Stimulated activated naive CD8-positive, alpha-beta T cell treated with anti-CD3 and anti-CD28 coated beads, Interleukin-15, Interleukin-2, amounts not matched to agents 100 U/mL and 50 U/mL, for 24 hours (primary cell): ENCODE measurements at places on chromosomes 1 and 21.

DNA sequence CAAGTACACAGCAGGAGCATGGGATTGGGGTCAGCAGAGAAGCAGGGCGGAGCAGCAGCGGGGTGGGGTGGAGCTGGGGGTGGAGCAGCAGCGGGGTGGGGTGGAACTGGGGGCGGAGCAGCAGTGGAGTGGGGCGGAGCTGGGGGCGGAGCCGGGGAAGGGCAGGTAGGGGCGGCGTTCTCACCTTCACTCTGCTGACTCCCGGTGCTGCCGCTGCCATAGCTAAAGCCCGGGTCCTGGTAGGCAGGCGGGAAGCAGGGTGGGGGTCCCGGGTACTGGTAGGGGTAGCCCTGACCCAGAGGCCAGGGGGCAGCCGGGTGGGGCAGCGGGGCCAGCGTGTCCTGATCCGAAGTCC is 6.7 kb downstream of the TAS1R3 start:
- peak; percentile 65 for DNase-seq

GRCh38 chr1:45998020-45998617 is 134.3 kb downstream of the PIK3R3 start:
- no peak for DNase-seq

DNA sequence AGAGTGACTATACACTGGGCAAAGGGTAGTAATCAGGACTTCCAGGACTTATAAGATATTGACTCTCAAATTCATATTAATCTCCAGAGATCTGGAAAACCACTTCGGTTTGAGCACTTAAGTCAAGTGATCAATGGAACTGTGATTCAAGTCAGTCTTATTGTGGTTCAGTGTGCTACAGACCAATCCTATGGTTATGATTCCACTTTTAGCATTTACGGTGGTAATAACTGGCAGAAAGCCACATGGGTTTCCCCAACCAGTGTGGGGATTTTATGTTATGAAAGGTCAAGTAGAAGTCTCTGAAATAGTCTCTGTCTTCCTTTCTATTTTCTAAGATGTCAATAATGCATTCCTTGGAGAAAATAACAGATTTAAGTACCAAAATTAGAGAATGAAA is 151.3 kb upstream of the NEGR1 start:
- no peak for DNase-seq

- no peak for DNase-seq
Observed at GRCh38 chr1:217274927-217275654, 355.8 kb downstream of the GPATCH2 start.

- peak; percentile 72 for DNase-seq
Observed at GRCh38 chr1:110339407-110340206, 430 bp downstream of the RBM15 start.

DNA sequence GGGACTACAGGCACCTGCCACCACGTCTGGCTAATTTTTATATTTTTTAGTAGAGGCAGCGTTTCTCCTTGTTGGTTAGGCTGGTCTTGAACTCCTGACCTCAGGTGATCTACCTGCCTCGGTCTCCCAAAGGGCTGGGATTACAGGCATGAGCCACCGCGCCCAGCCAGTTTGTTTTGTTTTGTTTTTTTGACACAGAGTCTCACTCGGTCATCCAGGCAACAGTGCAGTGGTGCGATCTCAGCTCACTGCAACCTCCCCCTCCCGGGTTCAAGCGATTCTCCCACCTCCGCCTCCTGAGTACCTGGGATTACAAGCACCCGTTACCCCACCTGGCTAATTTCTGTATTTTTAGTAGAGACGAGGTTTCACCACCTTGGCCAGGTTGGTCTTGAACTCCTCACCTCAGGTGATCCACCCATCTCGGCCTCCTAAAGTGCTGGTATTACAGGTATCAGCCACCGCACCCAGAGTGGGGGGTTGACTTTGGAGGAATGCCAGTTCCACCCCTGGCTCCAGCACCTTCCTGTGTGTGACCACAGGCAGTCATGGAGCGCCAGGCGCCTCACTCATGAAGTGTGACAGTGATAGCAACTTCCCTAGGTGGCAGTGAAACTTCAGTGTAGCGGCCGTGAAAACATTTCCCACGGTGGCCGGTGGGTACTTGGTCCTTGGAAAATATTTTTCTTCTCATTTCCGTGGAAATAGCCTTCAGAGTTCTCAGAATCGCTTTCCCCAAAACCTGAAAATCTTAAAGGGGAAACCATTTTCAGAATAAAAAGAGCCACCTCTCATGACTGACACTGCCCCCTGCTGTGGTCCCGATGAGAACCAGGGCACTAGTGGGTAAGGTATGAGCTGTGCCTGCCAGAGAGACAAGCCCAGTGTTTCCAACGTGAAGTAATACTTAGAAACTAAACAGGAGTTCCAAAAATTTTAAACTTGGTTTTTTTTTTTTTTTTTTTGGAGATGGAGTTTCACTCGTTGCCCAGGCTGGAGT is 48.6 kb downstream of the WDR4 start:
- DNase-seq: peak; percentile 41

DNA sequence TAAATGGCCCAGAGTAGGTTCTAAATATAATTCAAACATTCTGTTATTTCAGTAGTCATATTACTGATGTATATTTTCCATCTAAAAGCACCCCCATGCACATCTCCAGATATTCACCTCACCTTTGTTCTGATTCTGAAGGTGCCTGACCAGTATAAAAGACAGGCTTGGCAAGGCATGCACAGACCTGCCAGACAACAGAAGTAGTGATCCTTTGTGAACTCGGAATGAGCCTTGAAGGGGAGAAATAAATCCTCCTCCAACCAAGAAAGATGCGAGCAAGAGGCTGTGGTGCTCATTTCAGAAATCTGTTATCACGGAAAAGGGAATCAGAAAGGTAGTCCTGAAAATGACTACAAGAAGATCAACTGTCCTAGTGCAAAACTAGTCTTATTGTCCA is 287.3 kb downstream of the VAV3 start:
- DNase-seq: no peak

DNA sequence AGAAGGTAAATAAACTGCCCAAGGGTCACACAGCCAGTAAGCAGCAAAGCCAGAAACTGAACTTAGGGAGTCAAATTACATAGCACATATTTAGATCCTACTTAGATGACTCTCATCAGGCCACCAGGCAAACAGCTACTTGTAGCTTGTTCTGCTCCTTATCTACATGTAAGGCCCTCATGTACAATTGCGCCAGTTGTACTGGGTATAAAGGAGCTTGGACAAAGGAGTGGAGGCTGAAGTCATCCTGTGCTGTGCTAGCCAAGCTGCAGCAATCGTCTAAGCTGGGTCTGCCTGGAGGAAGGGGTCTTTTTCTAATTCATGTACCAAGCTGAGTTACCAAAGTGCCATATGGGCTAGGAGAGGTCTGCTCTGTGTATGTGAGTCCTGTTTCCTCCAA is 12.8 kb downstream of the ETNK2 start:
- no peak for DNase-seq

DNA sequence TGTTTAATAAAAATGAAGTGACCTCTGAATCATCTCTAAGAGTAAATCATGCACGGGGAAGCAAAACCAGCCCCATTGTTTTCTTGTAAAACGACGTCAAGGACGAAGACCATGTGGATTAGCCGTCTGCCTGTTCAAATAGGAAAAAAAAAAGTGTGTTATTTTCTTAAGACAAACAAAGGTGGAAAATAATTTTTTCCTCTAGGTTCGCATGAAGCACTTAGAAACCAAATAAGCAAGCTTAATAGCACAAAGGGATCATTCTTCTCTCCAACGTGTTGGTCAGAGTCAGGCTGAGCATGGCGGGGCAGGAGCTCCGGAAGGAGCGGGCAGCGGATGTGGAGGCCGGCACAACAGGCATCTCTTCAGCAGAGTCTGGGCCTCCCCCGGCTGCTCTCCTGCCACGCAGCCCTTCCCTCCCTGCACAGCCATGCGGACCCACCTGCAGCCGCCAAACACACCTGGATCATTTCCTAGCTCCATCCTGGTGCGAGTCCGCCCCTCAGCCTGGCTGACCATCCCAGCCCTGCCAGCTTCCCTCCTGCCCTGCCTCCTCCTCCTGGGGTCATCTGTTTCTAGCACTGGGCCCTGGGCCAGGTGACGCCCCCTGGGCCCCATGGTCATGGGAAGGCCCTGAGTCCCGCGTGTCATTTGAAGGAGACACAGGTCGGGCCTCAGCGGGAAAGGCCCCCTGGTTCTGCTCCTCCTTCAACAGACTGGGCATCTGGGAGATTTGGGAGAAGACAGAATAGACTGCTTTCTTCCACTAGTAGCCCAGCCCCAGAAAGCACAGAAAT is 40.2 kb downstream of the MX1 start:
- no peak for DNase-seq

- DNase-seq: no peak
Observed at GRCh38 chr1:54227891-54228310, 27.9 kb downstream of the MRPL37 start.

GRCh38 chr1:40014812-40015594 is 25.5 kb upstream of the CAP1 start:
- DNase-seq: no peak

- DNase-seq: no peak
Observed at GRCh38 chr1:53477651-53478501, 18.7 kb downstream of the DMRTB1 start.

DNA sequence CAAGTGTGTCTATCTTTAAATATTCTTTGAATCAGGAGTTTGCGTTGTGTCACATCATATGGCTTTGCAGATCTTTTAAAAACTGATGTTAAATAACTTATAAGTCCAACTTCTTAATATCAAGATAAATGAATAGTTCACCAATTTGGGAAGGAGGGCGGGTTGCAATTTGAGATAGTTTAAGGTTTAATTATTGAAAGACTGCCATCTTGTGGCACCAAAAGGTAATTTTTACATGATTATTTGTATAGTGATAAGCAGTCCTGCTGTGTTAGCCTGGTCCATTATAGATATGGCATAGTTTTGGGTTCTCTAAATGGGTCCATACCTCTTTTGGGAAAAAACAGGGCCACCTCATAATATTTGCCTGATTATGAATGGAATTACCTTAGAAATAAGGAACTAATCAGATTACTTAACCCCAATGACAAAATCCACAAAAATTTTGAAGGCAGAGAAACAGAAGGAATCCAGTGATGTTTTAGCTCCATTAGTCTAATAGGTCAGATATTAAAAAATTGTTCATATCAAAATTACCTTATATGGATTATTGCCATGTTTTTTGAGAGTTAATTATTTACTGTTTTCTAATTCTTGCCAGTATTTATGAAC is 64.3 kb downstream of the PRKAA2 start:
- DNase-seq: no peak

DNA sequence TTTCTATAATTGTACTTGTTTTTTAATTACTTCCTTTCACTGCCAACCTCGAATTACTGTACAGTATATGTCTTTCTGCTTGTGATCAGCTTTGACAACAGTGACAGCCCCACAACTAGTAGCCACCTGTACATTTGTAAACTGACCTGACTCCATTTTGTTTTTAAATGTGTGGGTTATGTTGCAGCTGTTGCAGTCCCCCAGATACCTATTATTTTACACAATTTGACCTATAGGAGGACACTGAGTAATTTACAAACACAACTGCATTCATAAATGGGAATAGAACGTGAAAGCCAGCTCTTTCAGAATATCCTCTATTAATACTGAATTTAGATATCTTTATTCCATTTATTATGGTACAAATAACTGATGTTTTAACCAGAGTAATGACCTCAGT is 2.5 kb upstream of the VAMP3 start:
- no peak for DNase-seq

GRCh38 chr1:208326033-208326432 is 81.8 kb upstream of the PLXNA2 start:
- DNase-seq: no peak

DNA sequence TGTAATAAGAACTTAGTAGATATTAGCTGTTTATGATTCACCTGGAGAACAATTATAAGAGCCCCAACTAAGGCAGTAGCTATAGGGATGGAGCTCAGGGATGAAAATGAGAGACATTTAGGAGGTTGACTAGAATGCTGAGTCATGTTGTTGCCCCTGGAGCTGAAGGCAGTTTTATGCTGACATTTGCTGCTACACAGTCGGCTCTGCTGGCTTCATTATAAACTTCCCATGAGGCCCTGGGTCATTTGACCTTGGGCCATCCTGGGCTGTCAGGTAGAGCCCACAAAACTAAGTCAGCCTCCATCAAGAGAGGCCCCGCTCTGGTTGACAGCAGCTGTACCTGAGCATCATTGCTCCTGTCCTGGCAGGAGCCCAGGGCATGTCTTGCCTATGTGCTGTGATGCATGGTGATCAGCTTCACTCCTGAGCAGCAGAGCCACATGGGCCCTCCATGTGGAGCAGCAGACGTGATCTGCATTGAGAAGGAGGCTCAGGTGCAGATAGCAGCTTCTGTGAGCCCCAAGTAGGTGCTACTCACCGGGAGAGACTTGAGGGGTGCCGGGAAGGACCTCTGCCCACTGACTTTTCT is 112.4 kb downstream of the TBX19 start:
- DNase-seq: no peak

GRCh38 chr1:53328009-53328461 is at the start of gene LRP8:
Gene LRP8 (minus strand): TSS chr1:53328070. CDS start chr1:53327912, 158 bp downstream.
- peak; percentile 87 for DNase-seq

DNA sequence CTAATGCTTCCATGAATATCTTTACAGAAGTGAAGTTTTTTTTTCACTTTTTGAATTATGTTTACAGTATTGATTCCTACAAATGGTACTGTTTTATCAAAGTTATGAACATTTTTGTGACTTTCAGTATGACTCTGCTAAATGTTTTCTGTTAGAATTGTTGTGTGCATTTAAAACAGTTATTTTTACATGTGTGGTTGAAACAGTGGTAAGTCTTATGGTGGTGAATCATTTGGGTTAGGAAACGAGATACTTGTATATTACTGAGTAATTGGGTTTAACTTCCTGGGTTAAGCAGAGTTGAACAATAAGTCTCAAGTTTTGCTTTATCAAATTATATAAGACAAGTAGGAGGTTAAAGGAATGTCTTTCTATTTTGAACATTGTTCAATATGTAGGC is 66.8 kb downstream of the VPS13D start:
- no peak for DNase-seq

DNA sequence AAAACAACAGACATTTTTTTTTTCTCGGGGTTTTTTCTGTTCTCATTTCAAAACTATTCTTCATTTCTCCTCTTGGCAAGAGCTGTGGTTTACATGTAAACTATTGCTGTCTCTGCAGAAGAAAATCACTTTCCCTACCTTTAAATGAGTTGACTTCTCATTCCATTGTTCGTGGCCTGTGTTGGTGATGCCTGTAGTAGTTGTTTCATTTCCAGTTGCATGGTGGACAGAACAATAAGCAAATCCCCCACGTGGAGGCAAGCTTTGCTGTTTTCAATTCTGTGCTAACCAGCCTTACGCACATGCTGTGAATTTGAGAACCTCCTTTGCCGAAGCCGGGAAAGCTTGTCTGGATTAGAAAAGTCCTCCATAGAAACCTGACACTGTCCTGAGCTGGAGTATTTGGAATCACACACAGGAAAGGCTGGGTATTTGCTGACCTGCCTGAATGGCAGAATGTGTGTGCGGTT is 26.2 kb upstream of the MAP3K7CL start:
- DNase-seq: no peak

- DNase-seq: no peak
Observed at GRCh38 chr1:39127513-39127912, 77.0 kb upstream of the MACF1 start.

- DNase-seq: no peak
Observed at GRCh38 chr1:214664651-214665433, 61.8 kb downstream of the CENPF start.
